ENCODE measurements at places on chromosomes 4 and X.

- no peak for DNase-seq
Observed at GRCh38 chrX:74467656-74468055, 46.4 kb downstream of the SLC16A2 start.

DNA sequence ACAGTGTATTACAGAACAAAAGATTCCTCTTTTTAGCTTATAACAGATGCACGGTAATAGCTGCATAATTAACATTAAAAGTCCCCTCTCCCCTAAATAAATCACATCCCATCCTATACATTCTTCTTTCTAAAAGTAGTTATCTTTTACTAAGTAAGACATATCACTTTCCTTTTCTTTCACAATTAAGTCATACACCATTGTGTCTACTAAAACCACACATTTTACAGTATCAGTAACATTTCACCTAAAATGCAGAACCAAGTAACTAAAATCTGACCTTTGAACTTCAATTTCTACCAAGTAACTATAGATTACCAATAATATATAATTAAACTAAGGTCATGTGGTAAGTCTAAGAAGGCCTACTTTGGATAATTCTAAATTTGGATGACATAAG lies 14.2 kb downstream of the DHX15 start:
- no peak for DNase-seq

DNA sequence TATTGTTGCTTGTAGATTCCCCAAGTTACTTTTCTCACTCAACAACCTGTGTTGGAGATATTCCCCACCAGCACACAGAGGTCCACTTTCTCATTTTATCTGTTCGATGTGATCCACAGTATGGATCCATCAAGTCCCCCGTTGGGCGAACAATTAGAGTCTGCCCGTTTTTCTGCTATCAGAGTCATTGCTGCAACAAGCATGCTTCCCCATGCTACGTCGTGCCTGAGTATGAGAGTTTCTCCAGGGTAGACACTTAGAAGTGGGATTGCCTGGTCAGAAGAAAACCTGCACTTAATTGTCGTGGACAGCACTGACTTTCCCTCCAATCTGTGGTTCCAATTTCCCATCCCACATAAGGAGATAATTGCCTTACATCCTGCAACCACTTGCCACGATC lies 62.7 kb upstream of the SHOX start:
- DNase-seq, result no peak

GRCh38 chr4:8710946-8711345 lies 118.4 kb downstream of the CPZ start:
- DNase-seq, result no peak

GRCh38 chr4:73869130-73870055 lies at the start of gene CXCL1:
TSS of gene CXCL1 (plus strand) at chr4:73869393. CDS start at chr4:73869471, 78 bp downstream.
- DNase-seq, result no peak

- no peak for DNase-seq
Observed at GRCh38 chr4:78220283-78220682, 163.2 kb downstream of the FRAS1 start.

- no peak for DNase-seq
Observed at GRCh38 chr4:145870155-145871020, 68.2 kb downstream of the ZNF827 start.

DNA sequence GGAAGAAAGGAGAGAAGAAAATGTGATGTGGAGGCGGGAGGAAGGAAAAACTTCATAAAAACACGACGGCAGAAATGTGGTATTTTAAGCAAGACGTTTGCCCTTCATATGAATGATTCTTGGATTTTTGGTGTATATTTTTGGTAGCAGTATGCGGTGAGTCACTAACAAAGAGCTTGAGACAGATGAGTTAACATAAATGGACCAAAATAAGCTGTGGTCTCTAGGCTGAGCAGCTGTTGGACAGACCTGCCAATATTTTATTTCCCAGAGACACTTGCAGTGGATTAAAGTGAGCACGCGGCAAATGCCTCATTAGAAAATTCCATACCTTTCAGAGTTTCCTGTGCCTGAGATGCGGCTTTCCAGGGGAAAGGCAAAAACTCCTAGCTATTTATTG lies 43.1 kb upstream of the RPS6KA3 start:
- no peak for DNase-seq

GRCh38 chr4:52376132-52376704 lies 282.9 kb downstream of the USP46 start:
- no peak for DNase-seq
